Trophoblast cell (in vitro differentiated cells and primary cell): ENCODE measurements at places on chromosomes 11 and 22.

GRCh38 chr22:29157759-29158535 lies 47.7 kb upstream of the EMID1 start:
- no peak for DNase-seq

GRCh38 chr22:39132871-39133524 lies 19.5 kb downstream of the CBX7 start:
- DNase-seq: no peak

- no peak for DNase-seq
Observed at GRCh38 chr11:108589136-108589535, 4.4 kb downstream of the EXPH5 start.

- DNase-seq: no peak
Observed at GRCh38 chr11:6251990-6252473, 7.6 kb upstream of the CCKBR start.

GRCh38 chr11:43969543-43969942 lies 27.1 kb downstream of the C11orf96 start:
- DNase-seq: no peak

DNA sequence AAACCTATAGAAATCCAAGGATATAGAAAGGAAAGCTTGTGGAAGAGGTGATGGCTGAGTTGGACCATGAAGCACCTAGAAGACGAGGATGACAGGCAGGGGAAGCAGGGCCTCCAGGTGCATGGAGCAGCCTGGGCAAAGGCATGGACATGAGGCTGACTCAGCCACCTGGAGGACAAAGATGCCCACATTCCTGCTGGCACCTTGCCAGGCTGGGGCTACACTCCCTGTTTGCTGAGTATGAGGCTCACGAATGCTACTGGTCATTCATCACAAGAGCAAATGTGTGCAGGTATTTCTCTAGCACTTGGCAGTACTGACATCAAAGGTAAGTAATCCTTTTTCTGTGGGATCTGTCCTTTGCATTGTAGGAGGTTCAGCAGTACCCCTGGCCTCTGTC lies 7.1 kb upstream of the SCGB2A1 start:
- DNase-seq: no peak

DNA sequence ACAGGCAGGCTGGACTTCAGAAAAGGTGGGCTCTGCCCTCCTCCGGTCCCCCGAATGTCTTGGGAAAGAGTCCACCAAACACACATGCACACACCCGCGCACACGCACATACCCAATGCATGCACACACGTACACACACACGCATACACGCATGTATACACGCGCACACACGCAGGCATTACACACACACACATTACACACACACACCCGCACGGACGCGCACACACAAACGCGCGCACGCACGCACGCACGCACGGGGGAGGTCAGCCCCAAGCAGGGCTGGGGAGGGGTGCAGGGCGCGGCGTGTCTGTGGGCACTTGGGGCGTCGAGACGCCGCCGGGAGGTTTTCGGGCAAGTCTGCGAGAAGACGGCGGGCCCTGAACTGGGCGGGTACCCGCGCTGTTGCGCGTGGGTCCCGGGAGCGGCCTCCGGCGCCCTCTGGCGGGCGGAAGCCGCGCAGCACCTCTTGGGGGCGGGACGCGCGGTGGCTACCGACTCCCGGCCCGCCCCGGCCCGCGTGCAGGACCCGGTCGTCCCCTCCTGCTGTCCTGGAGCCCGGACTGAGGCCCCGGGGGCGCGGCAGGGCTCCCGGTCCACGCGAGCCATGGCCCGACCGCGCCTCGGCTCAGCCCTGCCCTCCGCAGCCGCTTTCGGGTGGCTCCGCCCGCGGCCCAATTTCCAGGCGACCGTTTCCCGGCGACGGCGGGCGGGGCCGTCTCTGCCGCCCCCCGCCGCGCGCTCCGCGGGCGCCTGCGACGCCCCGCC lies 3.6 kb downstream of the SEPTIN5 start:
- DNase-seq: peak; percentile 90

DNA sequence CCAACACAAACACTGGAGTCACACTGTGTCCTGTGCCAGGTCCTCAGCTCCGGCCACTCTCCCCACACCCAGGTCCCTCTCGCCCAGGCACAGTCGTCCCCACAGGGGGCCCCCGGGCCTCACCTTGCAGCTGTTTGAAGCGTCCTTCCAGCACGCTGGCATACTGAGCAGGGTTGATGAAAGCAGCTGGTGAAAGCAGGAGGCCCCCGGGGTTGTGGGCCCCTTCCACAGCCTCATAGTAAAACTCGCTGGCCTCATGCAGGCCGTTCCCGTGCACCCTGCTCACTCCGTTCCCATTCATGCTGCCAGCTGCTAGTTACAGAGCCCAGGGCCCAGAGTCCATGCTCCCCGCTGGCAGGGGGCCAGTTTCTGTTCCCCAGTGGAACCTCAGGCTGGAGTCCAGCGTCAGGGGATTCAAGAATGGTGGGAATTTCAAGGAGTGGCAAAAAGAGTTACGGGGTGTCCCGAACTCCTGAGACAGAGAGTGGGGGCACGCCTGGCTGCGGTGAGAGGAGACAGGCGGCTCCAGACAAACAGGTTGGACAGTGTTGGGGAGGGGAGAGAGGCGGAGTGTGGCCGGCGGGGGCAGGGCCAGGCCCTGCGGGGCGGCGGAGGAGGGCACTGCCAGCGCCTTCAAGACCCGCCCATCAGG lies 10.6 kb downstream of the SPTBN2 start:
- no peak for DNase-seq

- DNase-seq: no peak
Observed at GRCh38 chr11:131675121-131675888, 304.9 kb downstream of the NTM start.

DNA sequence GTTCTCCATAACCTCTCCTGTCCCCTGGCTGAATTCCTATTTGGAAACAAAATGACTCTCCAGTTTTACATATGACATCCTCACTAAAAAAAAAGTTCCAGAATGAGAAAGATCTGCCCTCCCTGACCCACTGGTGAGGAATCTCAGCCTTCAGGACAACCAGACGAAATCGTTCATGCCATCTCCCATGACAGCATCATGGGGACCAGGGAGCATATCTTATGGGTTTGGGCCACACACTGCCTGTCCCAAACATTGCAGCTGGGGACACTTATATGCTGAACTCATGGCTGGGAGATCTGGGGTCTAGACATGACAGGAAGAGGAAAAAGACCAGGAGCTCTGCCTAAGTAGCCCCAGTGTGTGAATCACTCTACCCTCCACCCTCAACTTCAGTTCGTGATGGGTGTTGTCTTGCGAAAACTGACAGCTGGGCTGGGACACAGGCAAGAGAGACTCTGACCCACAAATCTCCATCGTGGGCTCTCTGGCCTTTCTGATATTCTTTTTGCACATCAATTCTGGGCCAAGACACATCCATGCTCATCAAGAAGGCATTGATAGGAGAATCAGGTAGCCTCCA lies 102.0 kb downstream of the ZNF280B start:
- DNase-seq: peak; percentile 74

GRCh38 chr11:107916671-107917241 lies 11.5 kb upstream of the RAB39A start:
- DNase-seq: no peak
